Activated CD4-positive, CD25-positive, alpha-beta regulatory T cell treated with anti-CD3 and anti-CD28 coated beads, Interleukin-2, amount 50 U/mL, for 72 hours (primary cell): ENCODE measurements at places on chromosomes 16 and 17.
A peak's percentile ranks its signal among the peaks of the same experiment; 100 is the strongest.

DNA sequence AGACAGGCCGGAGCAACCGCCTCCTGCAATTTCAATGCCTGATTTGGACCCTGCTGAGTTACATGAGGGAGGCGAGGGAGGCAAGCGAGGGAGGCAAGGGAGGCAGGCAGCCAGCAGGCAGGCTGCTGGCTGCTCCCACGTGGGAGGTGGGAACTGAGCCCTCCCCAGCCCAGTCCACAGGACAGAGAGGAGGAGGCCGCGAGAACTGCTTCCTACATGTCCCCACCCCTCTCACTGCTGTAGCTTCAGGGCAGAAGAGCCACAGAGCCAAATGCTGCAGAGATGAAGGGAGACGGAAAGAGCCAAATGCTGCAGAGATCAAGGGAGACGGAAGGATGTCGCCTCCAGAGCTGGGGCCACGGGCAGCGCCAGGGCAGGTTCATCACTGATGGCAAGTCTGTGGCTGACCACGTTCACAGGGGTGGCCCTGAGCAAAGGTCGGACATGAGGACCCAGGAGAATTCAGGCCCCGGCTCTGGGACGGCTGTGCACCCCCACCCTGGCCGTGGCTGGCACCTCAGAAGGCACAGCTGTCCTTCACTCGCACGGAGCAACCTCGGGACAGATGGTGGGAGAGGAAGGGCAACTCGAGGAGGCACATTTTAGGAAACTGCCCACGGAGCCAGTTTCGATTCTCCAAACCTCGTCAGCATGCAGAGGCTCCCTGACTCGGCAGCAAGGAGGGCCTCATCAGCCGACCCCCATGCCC lies 21.5 kb downstream of the RPH3AL start:
- no peak for DNase-seq

- no peak for DNase-seq
Observed at GRCh38 chr17:31479062-31479408, 87.6 kb downstream of the RAB11FIP4 start.

- DNase-seq, result no peak
Observed at GRCh38 chr17:30495586-30495985, 18.4 kb downstream of the GOSR1 start.

DNA sequence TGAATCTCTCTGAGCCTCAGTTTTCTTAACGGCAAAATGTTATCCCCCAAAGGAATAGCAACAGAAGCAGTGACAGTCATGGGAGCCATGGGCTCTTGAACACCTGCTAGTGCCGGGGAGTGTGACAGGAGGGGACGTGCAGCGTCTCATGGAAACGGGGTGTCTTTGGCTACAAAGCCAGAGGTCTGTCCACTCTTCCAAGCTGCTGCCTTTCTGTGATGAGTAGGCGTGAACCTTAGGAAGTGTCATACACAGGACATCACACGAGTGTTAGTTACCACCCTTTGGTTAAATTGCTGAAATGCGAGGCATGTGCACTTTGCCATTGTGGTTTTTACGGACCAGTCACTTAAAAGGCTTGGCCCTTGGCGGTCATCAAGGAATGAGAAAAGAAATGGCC lies 93.4 kb downstream of the IRF8 start:
- no peak for DNase-seq

DNA sequence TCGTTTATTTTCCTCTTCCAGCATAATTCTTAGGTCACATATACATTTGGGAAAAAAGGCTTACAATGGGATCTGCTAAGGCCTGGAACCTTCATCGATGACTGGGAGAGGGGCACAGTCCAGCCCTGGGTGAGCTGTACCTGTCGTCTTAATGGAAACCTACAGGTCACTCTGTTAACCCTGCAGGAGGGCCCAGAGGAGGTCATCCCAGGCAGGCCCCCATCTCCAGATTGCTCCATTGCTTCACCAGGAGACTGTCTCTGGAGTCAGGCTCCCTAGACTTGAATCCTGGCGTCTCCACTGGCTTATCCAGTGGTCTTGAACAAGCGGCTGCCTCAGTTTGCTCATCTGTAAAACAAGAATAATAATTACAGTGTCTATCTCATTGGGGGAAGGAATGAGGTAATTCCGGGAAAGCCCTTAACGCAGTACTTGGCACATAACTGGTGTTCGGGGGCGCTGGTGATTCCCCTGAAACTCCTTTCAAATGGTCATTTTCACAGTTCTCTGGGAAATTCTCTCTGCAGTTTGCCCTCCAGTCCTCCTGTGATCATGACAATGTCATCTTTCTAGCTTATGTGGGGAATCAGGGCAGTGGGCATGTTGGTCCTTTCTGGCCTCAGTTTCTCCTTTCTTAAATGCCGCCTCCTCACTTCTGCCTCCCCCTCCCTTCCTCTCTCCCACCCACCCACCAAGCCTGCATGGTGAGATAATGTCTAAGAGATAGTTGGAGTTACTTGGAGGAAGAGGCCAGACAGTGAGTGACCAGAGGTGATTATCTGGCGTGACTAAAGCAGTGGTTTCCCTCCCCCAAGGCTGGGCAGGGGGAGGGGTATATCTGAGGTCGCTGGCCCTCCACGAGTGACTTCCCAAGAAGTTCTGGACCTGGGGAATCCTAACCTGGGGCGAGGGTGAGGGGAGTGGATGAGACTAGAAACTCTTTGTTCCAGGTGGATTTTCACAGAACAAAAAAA lies 31.3 kb upstream of the TAC4 start:
- no peak for DNase-seq

DNA sequence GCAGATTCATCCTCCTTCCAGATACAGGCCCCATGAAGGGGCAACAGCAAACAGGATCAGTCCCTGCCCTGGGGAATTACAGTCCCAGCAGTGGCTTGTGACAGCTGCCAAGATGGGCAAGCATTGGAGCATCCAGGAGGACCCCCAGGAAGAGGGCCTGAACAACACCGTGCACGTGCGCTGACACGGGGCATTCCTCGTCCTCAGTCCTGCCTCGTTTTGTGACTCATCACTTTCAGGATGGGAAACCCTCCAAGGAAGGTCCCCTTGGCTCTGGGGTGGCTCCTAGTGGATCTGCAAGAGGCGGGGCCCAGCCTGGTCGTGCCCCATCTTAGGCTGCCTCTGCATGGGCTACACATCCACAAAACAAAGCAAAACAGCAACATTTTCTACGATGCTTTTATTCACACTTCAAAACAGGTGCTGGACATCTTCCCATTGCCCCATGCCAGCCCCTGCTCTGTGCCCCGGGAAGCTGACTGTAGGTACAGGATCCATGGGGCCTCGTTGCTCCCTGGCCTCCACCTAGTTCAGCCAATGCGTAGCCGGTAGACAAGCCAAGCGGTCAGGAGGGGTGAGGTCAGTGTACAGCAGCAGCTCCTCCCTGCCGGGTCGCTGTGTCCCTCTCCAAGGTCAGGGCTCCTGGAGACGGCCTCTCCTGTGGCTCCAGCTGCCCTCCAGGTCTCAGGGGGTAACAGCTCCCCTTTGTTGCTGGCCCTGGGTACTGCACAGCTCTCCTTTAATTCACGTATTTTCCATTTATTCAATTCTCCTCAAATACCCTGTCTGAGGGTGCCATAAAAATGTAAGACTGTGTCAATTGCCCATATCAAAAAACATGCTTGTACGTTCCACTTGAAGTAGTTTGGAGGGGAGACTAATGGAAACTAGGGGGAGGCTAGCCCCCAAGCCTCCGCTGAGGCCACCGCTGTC lies 32.2 kb downstream of the ACTG1 start:
- no peak for DNase-seq

DNA sequence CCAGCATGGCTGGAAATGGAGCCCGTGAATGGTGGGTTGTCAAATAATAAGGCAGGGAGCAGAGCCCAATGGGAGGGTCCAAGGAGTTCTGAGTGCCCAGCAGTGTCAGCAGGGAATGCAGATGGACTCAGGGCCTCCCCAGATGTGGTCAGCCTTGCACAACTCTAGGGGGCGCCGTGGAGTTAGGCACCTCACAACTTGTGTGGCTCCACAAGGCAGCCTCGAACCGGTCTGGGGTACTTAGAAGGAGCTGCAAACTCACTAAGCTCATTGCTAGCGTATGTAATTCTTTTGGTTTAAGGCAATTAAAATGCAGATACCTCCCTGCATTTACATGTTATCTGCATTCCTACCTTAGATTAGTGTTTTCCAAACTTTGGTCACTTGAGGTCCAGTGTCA lies 18.1 kb downstream of the IRF8 start:
- no peak for DNase-seq

DNA sequence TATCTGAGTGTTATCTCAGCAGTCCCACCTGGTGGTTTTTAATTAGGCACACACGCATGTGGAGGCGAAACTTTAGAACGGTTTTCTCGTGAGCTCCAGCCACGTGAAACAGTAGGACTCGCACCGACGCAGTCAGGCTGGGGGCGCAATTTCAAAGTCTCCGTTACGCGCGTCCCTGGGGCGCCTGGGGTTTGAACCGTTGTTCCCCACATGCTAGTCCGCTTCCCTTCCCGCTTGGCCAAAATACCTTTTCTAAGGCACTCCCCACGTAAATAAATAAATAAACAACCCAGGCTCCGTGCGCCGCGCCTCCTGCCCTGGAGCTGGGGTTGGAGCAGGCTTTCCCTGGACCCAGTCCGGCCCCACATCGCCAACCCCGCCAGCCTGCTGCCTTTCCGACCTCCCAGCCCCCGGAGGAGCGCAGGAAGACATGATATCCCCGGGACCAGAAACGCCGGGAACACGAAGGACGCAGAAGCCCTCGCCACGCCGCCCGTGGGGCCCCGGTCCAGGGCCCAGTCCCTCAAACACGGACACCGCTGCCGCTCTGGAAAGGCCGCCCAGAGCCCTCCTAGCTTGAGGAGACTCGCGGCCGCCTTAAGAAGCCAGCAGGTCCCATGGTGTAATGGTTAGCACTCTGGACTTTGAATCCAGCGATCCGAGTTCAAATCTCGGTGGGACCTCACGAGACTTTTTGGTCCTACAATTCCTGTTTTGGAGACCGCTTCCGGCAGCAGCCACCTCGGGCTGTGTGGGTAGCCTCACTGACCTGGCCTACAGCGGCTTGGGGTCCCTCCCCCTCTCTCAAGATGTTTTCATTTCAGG lies 18.2 kb downstream of the GNGT2 start:
- peak; percentile 98 for DNase-seq

- DNase-seq, result no peak
Observed at GRCh38 chr17:1899403-1900000, 69.7 kb downstream of the RPA1 start.

DNA sequence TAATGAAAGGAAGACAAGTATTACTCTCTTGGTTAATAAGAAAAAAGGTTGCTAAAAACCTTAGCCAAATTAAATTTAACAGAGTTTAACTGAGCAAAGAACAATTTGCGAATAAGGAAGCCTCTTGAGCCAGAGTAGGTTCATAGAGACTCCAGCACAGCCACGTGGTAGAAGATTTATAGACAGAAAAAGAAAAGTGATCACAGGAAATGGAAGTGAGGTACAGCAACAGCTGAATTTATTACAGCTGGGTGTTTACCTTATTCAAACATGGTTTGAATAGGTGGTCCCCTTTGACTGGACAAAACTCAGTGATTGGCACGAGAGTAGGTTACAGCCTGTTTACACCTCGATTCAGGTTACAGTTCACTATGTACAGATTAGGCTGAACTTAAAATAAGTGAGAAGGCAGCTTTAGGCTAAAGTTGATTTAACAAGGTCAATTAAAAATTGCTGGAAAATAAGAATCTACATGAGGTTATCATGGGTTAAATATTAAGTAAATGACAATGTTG lies 3.3 kb upstream of the CCL15 start:
- no peak for DNase-seq

GRCh38 chr17:82237746-82238471 lies 9.1 kb downstream of the SLC16A3 start:
- no peak for DNase-seq

- DNase-seq, result no peak
Observed at GRCh38 chr17:69547947-69548346, 133.4 kb downstream of the MAP2K6 start.
